ENCODE measurements at places on chromosomes 1 and 21.

- DNase-seq = no peak
Observed at GRCh38 chr1:74530892-74531291, 18.5 kb upstream of the LRRC53 start.

- no peak for DNase-seq
Observed at GRCh38 chr1:231070758-231071444, 30.8 kb upstream of the FAM89A start.

- no peak for DNase-seq
Observed at GRCh38 chr1:93313026-93313425, 32.7 kb upstream of the DR1 start.

- DNase-seq = no peak
Observed at GRCh38 chr21:35582731-35583130, 477.6 kb downstream of the SETD4 start.

- DNase-seq = no peak
Observed at GRCh38 chr1:1418464-1419362, 2.4 kb downstream of the ANKRD65 start.

DNA sequence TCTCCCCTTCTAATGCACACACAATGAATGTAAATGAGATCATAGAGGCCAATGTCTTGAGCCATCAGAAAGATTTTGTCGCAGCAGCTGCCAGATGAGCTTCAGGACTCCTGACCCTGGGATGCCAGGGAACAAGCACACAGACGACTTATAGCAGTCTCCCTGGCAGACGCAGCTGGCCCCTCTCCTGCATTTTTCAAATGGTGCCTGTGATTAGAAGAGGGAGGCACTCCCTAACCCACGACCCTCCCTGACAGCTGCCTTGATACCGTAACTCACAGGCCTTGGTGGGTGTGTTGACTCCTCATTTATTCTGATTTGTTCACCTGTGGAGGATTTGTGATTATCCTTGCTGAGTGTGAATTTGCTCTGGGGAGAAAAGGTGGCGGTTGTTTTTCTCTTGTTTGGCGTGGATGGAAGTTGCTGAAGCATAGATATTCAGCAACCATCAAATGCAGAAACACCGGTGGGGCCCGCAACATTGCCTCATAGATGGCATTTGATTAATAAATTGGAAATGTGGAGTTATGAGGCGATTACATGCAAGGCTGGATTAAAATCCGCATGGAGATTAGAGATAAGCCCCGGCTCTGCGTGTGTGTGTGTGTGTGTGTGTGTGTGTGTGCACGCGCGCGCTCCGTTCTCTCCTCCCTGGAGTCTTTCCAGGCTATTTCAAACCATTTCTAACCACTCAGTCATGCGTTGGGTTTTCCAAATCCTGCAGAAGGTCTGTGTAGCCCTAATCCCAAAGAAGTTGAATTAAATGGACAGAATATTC, 2.1 kb upstream of the RD3 start:
- no peak for DNase-seq

Measured in T-helper 9 cell (primary cell).